ENCODE measurements at places on chromosomes 13 and 19.

GRCh38 chr13:24226762-24227161 lies 66.2 kb downstream of the SPATA13 start:
- no peak for DNase-seq

DNA sequence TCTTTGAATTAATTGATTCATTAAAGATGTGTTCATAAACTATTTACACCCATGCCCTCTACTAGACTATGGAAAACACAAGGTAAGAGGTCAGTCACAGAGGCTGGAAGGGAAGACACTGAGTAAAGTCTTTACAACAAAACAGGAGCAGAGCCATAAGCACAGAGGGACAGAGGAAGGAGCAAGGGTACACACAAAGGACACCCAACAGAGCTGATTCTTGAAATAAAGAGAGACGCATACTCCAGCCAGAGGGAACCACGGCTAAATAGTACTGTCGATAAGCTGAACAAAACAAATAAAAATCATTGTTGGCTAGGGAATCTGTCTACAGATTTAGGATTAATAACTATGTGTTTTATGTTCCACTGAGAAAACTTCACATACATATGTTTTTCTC lies 289.2 kb downstream of the EFNB2 start:
- no peak for DNase-seq

DNA sequence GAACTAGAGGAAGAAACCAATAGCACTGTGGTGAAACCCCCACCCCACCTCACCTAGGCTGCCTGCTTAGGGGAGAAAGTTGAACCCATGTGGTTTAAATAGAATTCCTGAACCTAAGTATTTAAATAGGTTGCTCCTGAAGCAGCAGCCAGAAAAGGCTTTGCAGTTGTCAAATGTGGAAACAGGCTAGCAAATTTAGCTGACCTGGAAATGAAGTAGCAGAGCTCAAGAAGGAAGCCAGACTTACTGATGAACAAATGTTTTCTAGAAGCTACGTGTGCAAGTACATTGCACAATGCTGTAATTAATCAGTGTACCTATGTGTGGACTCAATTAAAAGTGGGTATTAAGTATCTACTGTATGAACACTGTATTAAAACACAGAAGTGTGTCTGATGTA lies 61.3 kb downstream of the SCEL start:
- no peak for DNase-seq

GRCh38 chr19:1651568-1652291 lies 685 bp downstream of the TCF3 start:
- DNase-seq = peak; percentile 59

DNA sequence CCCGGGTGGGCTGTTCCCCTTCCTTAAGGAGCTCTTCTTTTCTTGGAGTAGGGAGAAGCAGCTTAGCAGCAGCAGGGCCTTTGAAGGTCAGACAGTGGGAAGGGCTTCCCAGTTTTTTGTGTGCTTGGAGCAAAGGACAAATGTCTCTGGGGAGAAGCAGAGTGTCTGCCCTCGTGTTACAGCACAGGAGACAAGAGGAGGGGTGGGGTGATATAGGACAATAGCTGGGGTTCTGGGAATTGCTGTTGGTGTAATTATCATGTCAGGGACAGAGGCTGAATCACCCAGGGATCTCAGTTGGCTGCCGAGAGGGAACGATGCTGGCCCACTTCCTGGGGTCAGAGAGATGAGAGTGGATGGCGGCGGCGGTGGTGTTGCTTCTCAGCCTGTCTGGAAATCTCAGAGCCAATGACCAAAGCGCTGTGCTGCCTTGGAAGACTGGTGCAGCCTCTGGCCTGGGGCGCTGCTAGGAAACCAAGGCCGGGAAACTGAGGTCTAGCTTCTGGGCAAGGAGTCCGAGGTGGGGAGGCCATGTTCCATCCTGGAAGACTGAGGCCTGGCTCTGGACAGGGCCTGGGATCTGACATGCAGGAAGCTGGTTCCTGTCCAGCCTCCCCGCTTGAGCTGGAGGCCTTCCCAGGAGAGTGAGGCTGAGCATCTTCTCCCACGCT lies 1.2 kb downstream of the INAFM1 start:
- DNase-seq = no peak

GRCh38 chr13:27607125-27607524 lies 13.2 kb downstream of the LNX2 start:
- peak; percentile 14 for DNase-seq

DNA sequence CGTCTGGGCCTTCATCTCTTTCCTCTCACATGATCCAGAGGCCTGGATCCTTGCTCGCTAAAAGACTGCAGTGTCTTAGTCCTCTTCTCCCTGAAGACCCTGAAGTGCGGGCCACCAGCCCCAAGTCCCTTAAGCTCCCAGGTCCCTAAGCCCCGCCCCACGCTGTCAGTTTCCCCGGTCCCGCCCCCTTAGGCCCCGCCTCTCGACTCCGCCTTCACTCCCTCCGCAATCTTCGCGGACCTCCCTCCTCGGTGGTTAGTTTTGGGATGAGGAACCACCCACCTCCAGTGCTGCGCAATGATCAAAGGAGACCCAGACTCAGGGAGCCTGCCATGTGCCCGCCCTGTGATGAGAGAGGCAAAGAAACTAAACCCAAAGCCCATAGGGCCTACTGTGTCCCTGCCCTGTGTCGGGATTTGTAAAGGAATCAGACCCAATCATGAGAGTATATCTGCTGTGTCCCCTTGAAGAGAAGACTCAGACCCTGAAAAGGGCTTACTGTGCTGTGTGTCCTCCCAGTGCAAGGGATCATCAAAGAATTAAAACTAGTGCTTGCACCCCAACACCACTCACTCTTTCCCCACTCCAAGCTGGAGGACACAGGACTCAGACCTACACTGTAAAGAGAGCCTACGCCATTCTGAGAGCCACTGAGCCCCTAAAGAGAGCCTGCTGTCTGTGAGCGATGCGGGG lies 3.0 kb upstream of the COX6B1 start:
- DNase-seq = peak; percentile 55

- DNase-seq = no peak
These were observed 135.6 kb downstream of the SLC7A1 start for GRCh38 chr13:29459813-29460355.

- no peak for DNase-seq
These were observed at the start of gene CALM3 for GRCh38 chr19:46601318-46602224. TSS of gene CALM3 (plus strand) at chr19:46601330. CDS start at chr19:46601435, 105 bp downstream.

- no peak for DNase-seq
These were observed 349.5 kb downstream of the TSHZ3 start for GRCh38 chr19:30999726-31000125.

DNA sequence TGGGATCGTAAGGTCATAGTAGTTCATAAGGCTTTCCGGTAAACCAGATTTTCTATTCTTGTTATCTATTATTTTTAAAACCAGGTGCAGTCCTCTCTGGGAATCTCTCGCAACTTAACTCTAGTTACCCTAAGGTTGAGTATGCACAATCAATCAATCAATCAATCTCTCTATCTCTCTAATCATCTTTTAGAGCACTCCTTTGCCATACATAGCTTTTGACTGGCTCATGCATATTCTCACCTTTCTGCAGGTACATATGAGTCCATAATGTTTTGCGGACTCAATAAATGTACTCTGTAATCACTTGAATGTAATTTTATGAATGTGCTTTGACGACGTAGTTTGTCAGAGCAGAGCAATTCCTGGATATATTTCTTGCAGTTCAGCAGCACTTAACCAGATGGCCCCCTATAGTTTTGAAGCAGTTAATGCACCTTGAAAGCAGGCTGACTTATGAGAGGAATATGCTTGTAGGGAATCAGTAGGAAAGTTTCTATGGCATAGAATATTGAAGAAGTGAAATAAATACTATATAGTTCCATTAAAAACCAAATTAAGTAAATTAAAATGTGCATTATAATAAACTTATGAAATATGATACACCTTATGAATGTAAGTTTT lies 524.7 kb downstream of the GPC5 start:
- no peak for DNase-seq

Measured in RPMI8226 (cell line).